SJSA1 (cell line): ENCODE measurements at places on chromosomes 13 and 19. TPM values are rescaled to one million over a fixed set of nuclear protein-coding genes. Genes with fewer than 3 reads are reported as not detected.

GRCh38 chr13:30526612-30527495 is 61.1 kb upstream of the HMGB1 start:
- DNase-seq = no peak
- no peak overlapping the region for H3K4me3 ChIP-seq
- no peak overlapping the region for H3K27ac ChIP-seq
- H3K27me3 ChIP-seq = no peaks in the 10 kb centered on the region

DNA sequence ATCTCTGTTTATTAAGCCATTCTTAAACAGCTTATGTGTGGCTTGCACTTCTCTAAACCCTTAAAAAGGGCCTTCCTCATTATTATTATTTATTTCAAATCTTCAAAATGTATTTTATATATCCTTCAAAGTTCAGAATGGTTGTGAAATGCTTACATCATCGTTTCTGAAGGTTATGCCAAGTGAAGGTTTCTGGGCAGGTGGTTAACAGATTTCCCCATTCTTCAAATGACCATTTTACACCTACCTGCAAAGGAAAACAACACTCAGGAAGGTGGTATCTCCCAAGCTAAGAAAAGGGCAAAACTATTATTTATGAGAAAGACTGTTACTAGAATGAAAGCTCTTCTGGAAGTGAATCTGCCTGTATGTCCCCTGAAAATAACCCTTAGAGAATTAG is 191.6 kb downstream of the SHISA2 start:
- DNase-seq = no peak
- no peaks in the 10 kb centered on the region for H3K27me3 ChIP-seq

PSG7 gene
- total RNA-seq = not detected in 2 replicates

GRCh38 chr19:39858541-39858940 is 12.4 kb upstream of the FBL start:
- no peak overlapping the region for H3K4me3 ChIP-seq
- no peak for DNase-seq
- H3K27me3 ChIP-seq = peaks cover 7% of the 10 kb centered on the region; the same call in 1 of the 2 replicates
- no peaks in the 10 kb centered on the region for H3K36me3 ChIP-seq
- H3K4me1 ChIP-seq = no peaks in the 10 kb centered on the region
- H3K27ac ChIP-seq = no peak overlapping the region

DNA sequence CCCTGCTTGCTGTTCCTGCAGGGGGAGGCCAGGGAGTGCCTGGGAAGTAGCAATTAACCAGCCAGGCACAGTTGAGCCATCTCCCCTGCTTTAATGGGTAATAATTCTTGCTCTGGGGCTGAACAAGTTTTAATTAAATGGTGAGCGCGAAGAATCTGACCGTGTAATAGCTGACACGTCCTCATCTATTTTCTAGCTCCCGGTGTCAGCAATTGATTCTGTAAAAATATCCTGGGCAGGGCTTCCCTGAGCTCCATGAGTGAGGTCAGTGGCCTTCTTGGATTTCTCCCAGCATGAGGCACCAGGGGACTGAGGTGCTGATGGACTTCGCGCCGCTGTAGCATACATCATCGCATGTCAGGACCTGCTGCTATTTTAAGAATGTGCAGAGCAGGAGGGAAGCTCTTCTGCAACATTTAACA is 26.9 kb downstream of the SIPA1L3 start:
- no peak overlapping the region for H3K4me3 ChIP-seq
- no peaks in the 10 kb centered on the region for H3K4me1 ChIP-seq
- H3K27me3 ChIP-seq = no peaks in the 10 kb centered on the region
- no peak for DNase-seq
- H3K27ac ChIP-seq = no peak overlapping the region
- peaks cover 7% of the 10 kb centered on the region for H3K36me3 ChIP-seq

DNA sequence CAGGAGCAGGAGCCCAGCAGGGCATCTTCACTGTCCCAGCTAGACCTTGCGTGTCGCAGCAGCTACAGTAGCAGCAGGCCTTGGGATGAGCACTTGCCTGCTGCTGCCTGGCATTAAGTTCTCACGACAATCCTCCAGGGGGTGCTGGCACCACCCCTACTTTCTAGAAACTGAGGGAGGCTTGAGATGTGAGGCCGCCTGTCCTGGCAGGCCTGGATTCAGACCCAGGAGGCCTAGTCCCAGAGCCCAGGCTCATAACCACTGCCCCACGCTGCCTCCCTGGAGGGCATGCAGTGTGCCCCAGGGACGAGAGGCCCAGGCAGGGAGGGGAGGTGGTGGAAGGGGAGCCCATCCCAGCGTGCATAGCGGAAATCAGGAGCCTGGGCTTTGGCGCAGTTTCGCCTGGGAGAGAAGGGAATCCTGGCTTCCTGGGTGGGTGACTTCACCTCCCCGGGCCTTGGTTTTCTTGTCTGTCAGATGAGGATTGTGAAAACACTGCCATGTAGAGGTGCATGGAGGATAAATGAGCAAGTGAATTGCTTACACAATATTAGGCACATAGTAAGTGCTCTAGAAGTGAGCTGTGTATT is 26.1 kb downstream of the PPP5C start:
- peak overlapping the region; percentile 87 for H3K27ac ChIP-seq
- H3K36me3 ChIP-seq = peaks cover 60% of the 10 kb centered on the region
- no peak overlapping the region for H3K4me3 ChIP-seq
- H3K27me3 ChIP-seq = no peaks in the 10 kb centered on the region
- peaks cover 55% of the 10 kb centered on the region for H3K4me1 ChIP-seq

GRCh38 chr19:1408300-1409203 is 1.2 kb downstream of the DAZAP1 start:
- peaks cover 30% of the 10 kb centered on the region for H3K4me1 ChIP-seq
- H3K36me3 ChIP-seq = peaks cover 58% of the 10 kb centered on the region
- H3K27me3 ChIP-seq = no peaks in the 10 kb centered on the region
- peak overlapping the region; percentile 91 for H3K27ac ChIP-seq
- DNase-seq = peak; percentile 64

- DNase-seq = no peak
- no peaks in the 10 kb centered on the region for H3K36me3 ChIP-seq
- no peak overlapping the region for H3K27ac ChIP-seq
- peak overlapping the region; percentile 60 for H3K4me3 ChIP-seq
- H3K4me1 ChIP-seq = peaks cover 12% of the 10 kb centered on the region
These were observed 12.4 kb downstream of the MAST3 start for GRCh38 chr19:18109733-18110608.

GRCh38 chr13:20709782-20710181 is 6.3 kb downstream of the IL17D start:
- H3K27ac ChIP-seq = no peak overlapping the region
- no peak overlapping the region for H3K4me3 ChIP-seq
- H3K27me3 ChIP-seq = no peaks in the 10 kb centered on the region
- no peak for DNase-seq
- H3K4me1 ChIP-seq = peaks cover 54% of the 10 kb centered on the region
- H3K36me3 ChIP-seq = no peaks in the 10 kb centered on the region

DNA sequence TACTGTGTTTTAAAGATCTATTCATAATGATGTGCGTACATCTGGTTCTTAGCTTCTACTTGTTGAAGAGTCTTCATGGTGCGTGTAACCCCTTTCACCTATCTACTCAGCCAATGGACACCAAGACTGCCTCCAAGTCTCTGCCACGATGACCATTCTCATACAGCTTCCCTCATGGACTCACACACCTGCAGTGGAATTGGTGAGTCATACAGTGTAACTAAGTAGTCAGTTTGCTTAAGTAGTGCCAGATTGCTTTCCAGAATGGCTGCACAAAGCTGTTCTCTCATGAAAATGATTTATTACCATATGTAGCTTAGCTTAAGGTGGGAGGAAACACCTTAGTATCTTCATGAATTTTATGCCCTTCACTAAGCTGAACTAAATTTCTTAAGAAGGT is 112.3 kb downstream of the AKAP11 start:
- DNase-seq = no peak
- H3K4me3 ChIP-seq = no peak overlapping the region
- no peaks in the 10 kb centered on the region for H3K27me3 ChIP-seq
- no peaks in the 10 kb centered on the region for H3K36me3 ChIP-seq

DNA sequence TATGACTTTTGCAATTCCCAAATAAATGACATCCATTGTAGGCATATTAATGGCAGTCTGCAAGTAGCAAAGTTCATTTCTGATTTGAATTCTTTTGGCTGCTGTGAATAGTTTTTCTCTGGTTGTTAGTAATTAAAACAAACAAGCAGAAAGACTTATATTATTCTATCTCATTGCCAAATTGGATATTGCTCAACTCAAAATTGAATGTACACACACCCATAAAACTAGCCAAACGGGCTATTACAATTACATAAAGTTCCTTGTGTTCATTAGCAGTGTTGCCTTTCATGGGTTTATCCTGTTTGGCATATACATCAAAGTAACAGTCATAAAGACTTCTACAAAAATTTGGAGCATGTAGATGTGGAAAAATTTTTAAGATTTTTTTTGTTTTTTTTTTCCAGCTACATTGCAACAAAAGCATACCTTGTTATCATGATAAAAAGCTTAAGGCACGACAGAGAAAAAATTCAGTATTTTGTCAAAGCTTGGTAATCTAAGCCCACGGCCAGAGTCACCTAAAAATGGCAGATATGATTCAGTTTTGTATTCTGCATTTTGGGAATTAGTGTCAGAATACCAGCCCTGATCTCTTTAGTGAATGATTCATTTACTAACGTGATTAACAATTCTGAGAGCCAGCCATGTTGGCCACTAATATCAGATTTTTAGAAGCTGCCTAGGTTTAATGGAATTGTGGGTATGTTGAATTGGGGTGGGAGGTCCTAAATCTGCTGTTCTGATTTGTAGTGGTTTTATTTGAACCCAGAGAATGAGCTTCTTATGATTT is 108.4 kb downstream of the KLF5 start:
- H3K27me3 ChIP-seq = no peaks in the 10 kb centered on the region
- no peak overlapping the region for H3K27ac ChIP-seq
- H3K4me3 ChIP-seq = no peak overlapping the region
- DNase-seq = no peak
- no peaks in the 10 kb centered on the region for H3K36me3 ChIP-seq
